Activated CD8-positive, alpha-beta memory T cell treated with anti-CD3 and anti-CD28 coated beads, Interleukin-2, amount 50 U/mL, for 4 hours (primary cell): ENCODE measurements at places on chromosomes 6 and 20.

DNA sequence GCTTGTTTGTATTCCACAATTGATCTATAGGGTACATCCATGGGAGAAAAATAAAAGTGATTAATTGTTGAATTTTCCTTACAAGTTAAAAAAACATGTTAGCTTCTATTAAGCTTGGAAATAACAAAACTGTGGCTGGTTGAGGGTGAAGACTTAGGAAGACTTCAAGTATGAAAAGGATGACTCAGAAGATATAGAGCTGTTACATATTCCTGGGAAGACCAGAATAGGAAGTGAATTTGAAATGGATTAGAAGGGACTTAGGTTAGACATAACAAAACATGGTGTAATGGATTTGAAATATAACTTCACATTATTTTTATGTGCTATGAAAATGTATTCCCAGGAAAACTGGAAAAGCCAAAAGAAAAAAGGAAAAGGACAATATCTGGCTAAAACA is 732.2 kb downstream of the HDGFL1 start:
- DNase-seq: no peak

- DNase-seq: no peak
Observed at GRCh38 chr6:108841377-108841855, 6.8 kb upstream of the ARMC2 start.

- DNase-seq: no peak
Observed at GRCh38 chr20:4774207-4774606, 52.5 kb downstream of the PRND start.

DNA sequence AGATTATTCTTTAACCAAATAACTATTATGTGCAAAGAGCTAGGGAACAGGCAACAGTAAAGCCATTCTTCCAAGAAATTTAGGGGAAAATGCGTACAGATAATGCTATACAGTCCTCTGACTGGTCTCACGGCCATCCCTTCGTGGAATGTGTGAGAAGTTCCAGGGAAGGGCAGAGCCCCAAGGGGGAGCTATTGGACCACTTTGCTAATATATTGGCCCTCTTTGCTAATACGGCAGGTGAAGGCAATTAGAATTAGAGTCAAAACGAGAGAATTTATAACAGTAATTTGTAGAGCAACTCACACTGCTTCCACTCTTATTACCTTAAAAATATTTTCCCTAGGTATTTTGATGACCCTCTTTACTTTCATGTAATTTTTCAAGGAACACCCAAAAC is 140.4 kb downstream of the IMPG1 start:
- DNase-seq: no peak
